ENCODE measurements at places on chromosomes 13 and 19.

DNA sequence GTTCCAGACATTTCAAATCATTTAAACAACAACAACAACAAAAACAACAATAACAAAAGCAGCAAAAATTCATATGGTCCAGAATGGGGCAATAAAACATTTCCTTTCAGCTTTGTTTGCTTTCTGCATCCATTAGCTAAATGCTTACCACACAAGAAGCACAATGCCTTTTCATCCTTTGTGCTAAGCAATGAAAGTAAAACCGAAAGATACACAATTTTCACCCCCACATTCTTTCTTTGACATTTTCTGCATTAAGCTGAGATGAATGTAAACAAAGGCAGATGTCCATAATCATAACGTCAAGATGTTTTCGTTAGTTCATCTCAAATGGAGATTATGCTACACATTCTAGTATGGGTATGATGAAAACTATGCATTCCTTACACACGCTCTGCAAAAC is 568.5 kb downstream of the SLITRK6 start:
- no peak for DNase-seq

DNA sequence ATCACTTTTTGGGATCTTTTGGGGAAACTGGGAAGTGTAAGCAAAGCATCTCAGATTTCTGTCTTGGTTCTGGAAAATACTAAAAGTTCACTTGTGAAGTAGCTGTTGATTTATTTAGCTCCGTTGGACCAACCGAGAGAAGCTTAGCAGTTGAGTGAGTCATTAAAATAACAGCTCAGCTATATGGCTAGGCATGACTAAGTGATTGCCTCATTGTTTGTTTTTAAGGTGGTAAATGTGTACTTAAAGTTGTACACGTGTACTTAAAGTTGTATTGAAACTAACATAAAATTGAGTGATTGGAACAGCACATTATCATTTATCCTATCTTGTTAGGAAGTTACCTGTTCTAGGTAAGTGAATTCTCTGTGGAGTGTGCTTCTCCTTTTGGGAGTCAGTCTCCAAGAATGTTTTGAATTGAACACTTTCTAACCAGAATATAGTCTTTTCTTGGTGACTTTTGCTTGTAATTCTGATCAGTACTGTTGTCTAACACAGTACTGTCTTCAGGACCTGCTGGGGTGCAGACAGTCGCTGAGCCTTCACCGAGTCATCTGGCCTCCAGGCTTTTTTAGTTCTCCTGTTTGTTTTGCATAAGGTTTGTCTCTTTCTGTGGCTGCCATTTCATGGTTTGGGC is 2.9 kb upstream of the DCUN1D2 start:
- no peak for DNase-seq

DNA sequence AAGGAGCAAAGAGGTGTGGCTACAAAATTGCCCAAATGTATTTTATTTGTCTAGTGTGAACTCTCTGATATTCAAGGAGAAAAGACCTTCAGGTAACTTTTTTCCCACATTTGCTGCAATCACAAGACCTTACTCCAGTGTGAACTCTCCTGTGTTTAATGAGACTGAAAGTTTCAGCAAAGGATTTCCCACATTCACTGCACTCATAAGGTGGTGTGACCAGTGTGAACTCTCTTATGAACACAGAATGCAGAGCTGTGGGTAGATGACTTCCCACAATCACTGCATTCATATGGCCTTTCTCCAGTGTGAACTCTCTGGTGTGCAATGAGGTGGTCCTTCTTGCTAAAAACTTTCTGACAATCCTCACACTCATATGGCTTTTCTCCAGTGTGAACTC is 16.4 kb downstream of the ZNF814 start:
- no peak for DNase-seq

DNA sequence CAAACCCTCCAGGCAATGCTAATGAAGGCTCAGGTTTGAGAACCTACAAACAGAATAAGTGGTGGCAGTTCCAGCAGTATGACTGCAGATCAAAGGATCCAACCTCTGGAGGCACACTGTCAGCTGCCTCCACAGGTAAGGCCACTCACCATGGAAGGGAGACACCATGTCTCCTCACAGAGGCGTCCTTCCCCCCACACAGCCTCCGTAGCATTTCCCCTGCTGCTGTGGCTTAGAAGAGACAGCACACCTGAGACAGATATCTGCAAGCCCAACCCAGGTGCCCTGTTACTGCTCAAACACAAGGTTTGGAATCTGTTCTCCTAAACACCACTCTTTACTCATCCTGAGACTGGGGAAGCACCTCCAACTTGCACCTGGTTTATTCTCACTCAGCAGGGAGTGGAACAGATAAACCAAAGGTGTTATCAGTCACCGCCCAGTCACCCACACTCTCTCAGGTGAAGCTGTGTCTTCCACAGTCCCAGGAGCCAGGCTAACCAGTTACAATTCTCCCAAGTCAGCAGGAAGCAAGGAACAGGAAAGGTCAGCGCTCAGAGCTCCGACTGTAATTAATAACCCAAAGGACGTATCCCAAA is 311.2 kb downstream of the FOXO1 start:
- no peak for DNase-seq

- no peak for DNase-seq
These were observed 41.7 kb downstream of the TNFSF11 start for GRCh38 chr13:42615691-42616090.

DNA sequence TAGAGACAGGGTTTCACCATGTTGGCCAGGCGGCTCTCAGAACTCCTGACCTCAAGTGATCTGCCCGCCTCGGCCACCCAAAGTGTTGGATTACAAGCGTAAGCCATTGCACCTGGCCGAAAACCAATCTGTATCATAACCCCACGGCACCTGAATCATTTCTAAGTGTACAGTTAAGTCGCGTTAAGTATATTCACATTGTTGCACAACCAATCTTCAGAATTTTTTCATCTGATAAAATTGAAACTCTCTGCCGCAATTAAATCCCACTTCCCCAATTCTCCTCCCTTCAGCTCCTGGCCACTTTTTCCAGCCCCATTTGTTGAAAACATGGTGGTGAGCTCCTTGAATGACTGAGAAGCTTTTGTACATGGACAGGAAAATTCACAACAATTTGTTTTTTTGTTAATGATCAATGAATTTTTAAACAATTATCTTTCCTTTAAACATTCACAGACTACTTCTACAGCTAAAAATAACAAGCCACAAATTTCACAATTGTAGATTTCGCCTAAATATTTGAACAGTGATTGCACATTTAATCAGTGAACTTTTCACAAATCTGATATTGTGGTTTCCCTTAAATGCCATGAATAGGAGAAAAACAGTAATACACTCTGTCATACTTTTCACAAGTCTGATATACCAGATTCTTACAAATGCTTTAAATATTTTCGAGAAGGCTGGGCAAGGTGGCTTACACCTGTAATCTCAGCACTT is 13.8 kb downstream of the FGF21 start:
- DNase-seq, result no peak

DNA sequence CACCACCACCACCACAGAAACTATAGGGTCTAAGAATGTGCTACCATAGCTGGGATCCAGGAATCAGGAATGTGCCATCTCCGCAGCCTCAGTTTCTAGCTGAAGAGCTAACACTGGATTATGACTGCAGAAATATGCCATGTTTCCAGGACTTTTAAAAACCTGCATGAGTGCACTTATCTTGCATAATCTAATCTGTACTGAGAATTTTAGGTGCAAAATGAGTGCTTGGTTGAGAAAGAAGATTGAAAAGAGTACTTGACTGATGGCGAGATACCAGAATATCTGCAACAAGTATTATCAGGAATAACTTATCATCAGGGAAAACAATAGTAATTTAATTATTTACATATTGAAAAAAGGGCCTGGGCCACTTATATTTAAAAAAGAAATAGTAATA is 97.2 kb upstream of the FAM216B start:
- no peak for DNase-seq

GRCh38 chr13:99717959-99718674 is 216.8 kb downstream of the TM9SF2 start:
- DNase-seq, result no peak

GRCh38 chr13:28753946-28754345 is 35.2 kb upstream of the SLC46A3 start:
- peak; percentile 35 for DNase-seq

All from SK-N-MC (cell line).